Astrocyte (in vitro differentiated cells and primary cell): ENCODE measurements at places on chromosomes 1 and 21.

DNA sequence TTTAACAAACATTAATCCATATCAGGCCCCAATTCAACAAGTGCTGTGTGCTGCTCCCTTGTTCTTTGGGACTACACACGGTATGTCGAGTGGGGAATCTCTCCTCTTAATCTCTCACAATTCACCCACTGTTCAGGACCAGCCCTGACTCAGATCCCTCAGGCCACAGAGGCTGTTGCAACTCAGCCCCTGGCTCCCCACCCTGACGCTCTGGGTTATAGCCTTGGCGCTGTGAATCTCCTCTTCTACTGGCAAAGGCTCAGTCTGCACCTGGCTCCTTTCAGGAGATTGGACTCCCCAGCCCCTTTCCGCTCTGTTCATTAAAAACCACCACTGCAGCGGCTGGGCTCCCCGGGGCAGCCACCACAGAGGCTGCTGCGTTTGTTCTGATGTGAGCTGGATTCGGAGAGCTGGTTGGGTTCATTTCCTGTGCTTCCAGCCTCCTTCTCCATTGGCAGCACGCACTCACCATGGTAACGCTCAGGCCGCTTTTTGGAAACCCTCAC, 13.0 kb downstream of the CAPN8 start:
- peaks cover 4% of the 10 kb centered on the region for H3K4me1 ChIP-seq
- peak; percentile 32 for DNase-seq
- H3K36me3 ChIP-seq, result no peaks in the 10 kb centered on the region
- H3K27ac ChIP-seq, result no peak overlapping the region
- peak overlapping the region; percentile 1 for H3K4me3 ChIP-seq
- peaks cover 3% of the 10 kb centered on the region for H3K27me3 ChIP-seq

GRCh38 chr1:37650721-37651120, 16.0 kb upstream of the RSPO1 start:
- H3K27ac ChIP-seq, result no peak overlapping the region
- H3K27me3 ChIP-seq, result no peaks in the 10 kb centered on the region
- no peaks in the 10 kb centered on the region for H3K36me3 ChIP-seq
- no peaks in the 10 kb centered on the region for H3K4me1 ChIP-seq
- no peak for DNase-seq
- H3K4me3 ChIP-seq, result no peak overlapping the region

DNA sequence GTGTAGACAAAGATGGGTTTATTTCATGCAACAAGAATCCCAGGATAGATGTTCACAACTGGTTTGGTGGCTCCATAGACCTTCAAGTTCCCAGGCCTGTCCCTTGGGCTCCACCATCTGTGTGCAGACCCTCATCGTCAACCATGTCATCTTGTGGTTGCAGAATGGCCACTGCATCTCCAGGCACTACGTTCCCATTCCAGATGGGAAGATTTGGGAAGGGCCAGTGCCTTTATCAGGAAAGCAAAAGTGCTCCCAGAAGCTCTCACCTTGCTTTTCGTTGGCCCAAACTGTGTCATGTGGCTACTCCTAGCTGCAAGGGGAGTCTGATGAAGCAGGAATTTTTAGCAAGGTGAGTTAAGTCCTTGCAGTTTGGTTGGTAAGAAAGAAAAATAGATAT, 12.8 kb downstream of the TMCC2 start:
- H3K27me3 ChIP-seq, result no peaks in the 10 kb centered on the region
- DNase-seq, result no peak
- H3K36me3 ChIP-seq, result no peaks in the 10 kb centered on the region
- no peaks in the 10 kb centered on the region for H3K4me1 ChIP-seq
- no peak overlapping the region for H3K4me3 ChIP-seq

DNA sequence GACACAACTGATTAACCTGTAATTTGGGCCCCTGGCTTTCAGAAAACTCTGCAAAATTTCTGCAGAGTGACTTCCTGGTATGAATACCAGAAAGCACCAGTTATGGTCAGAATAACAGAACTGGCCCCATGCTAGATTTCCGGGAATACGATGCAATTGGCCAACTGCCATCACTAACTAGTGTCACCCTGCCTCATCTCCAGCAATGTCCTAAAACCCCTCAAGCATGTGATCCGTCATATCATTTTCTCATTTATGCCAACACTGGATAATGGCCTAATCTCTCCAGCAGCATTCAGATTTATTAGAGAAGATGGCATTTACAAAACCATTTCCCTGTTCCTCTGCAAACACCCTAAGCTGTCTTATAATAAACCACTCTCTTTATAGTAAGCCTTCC, 15.4 kb downstream of the KAZN start:
- H3K36me3 ChIP-seq, result no peaks in the 10 kb centered on the region
- DNase-seq, result no peak
- H3K27me3 ChIP-seq, result peaks cover 2% of the 10 kb centered on the region
- no peaks in the 10 kb centered on the region for H3K4me1 ChIP-seq

DNA sequence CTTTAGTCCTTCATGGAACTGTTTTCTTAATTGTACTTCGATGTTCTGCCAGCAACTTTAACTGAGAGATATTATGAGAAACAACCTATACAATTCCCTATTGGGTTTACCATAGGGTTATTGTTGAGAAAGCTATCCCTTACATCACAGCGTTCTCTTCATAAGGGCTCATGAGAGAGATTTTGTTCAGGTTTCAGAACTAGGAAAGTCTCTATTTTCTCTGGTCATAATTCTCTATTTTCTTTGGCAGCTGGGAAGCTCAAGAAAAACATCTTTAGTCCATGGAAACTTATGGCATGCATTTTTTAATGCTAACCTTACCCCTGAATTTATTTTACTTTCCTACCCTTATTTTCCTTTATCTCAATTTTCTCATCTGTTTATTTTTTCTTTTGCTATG, 38.2 kb downstream of the NMNAT2 start:
- DNase-seq, result no peak
- no peaks in the 10 kb centered on the region for H3K27me3 ChIP-seq
- H3K4me3 ChIP-seq, result no peak overlapping the region
- no peak overlapping the region for H3K27ac ChIP-seq
- no peaks in the 10 kb centered on the region for H3K4me1 ChIP-seq

GRCh38 chr1:47763591-47764171, 233.5 kb downstream of the TRABD2B start:
- no peak overlapping the region for H3K27ac ChIP-seq
- DNase-seq, result no peak
- H3K4me1 ChIP-seq, result no peaks in the 10 kb centered on the region
- no peaks in the 10 kb centered on the region for H3K36me3 ChIP-seq
